ENCODE measurements at places on chromosomes 7 and 10.

- DNase-seq, result no peak
These were observed 174.0 kb downstream of the PRKAG2 start for GRCh38 chr7:151702961-151703360.

GRCh38 chr10:51242393-51242792, 168.1 kb downstream of the PRKG1 start:
- DNase-seq, result no peak

DNA sequence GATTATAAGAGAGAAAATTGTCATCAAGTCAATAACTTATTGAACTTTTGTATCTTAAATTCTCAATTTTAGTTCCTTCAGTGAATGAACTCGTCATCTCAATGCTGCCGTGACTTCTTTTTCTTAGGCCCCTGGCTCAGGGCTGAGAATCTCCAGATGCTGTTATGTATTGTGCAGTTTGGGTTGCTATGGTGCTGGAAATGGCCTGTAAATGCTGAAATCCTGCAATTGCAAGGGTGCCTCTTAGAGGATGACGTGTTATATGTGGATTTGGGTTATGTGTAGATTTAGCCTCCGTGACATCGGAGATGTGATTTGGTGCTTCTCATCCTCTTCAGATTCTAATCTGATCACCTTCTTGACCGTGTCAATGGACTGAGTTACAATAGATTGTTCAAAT, 55.7 kb upstream of the ZRANB1 start:
- no peak for DNase-seq

GRCh38 chr10:4581929-4582328, 244.1 kb upstream of the AKR1E2 start:
- no peak for DNase-seq

GRCh38 chr10:101141616-101142532, 10.8 kb downstream of the TLX1 start:
- peak; percentile 20 for DNase-seq

DNA sequence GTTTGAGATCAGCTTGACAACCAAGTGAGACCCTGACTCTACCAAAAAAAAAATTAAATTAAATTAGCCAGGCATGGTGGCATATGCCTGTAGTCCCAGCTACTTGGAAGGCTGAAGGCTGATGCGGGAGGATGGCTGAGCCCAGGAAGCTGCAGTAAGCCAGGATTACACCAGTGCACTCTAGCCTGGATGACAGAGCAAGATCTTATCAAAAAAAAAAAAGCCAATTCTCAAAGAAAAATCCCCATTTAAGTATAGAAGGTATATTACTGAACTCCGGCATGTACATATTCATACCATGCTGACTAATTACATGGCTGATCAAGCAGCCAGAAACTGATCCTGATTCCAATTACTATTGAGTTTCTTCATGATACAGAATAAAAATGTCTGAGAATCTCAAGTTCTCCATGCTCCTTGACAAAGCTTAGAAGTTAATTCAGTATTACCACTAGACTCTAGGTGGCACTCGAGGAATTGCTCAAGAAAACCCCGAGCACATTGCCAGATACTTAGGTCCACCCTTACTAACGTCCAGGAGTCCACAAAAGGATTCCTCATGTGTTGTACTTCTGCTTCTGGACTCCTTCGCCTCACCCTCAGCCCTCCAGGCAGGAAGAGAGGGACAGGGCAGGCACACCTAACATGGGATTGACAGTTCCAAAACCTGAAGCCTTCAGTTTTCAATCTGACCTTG, 148.9 kb downstream of the PARD3 start:
- no peak for DNase-seq

DNA sequence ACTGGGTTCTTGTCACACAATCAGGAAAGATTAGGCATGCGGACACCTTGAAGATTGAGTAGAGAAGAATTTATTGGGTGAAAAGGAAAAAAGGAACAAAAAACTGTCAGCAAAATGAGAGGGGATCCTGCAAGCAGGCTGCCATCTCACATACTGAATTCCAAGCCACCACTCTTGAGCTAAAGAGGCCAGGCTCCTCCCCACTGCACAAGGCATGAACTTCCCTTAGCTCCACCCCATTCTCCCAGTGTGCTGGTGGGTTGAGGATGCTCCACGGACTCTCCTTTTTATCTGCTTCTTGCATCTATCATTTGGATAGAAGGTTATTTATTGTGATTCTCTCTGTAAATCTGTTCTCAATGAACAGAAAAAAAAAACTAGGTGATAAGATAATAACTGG, 79.6 kb downstream of the ANKRD7 start:
- no peak for DNase-seq

DNA sequence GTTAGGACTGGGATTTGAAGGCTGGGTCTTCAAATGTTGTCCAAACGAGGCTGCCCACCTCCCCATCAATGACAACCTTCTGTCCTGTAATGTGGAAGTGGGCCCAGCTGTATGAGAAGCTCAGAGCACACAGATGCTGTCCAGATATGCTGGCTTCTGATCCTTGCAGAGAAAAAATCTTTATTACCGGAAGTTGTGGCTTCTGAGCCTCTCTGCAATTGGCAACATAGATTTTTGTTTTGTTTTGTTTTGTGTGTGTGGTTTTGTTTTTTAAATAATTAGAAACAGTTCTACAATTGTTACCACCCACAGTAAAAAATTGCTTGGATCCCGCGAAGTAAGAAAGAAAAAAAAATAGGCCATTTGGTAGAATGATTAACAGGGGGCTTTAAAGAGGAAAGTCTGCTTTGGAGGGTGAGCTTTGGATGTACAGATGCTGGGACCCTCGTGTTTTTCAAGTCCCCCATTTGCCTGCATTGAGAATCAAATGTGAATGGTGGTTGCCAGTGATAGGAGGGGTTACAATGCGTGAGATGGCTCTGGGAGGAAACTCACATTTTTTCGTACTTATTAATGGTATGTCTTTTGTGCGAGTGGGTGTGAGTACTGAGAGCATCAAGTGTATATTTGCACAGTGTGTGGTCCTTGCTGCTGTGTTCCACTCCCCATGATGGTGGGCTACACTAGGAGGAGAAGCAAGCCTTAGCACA, 153.2 kb downstream of the TCF7L2 start:
- DNase-seq, result no peak

Measured in NCI-H2107 (cell line).